ENCODE measurements at places on chromosomes 12 and 14.

DNA sequence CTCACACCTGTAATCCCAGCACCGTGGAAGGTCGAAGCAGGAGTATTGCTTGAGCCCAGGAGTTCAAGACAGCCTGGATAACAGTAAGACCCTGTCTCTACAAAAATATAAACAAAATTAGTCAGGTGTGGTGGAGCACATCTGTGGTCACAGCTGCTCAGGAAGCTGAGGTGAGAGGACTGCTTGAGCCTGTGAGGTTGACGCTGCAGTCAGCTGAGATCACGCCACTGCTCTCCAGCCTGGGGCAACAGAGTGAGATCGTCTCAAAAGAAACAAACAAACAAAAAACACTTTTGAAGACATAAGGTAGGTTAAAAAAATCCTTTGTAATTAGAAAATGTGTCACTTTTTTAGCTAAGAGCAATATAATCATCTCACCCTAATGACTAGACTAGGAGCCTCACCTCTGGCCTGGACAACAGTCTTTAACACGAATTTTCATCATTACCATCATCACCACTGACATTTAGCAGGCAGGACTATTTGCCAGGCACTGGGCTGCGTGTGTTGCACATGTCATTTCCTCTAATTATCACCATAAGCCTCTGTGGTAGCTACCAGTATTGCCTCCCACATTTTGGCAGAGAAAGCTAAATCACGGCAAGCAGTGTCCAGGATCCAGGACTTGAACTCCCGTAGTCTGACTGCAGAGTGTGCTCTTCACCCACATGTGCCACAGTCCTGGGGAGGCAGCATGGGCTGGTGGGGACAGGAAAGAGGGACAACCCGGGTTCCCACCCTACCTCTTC lies 4.6 kb upstream of the SYCP3 start:
- no peak for DNase-seq

DNA sequence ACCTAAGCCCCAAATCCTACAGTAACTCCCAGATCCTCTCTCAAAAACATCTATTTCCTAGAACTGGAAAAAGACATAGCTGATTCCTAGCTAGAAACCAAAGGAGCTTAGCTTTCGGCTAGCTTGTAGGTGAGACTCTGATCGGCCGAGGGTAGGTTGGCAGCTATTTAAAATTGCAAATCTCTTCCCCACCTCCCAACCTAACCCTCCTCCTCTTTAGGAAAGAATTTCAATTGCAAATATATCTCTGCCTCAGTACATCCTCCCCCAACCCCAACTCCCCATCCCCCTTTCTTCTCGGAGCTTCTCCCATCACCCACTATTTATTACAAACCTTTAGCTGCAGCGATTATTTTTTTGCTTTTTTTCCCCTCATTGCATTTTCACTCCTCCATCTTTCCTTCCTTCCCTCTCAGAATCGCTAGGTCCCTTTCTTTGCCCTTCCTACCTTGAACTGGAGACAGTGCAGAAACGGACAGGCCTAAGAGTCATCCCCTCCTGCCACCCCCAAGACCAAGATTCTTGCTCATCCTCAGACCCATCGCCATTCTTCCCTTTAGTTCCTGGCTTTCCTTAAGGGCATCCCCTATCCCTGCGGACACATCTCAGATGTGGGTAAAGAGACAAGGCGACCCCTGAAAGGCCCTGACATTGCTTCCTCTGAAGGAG lies 13.4 kb downstream of the ZFHX2 start:
- DNase-seq: no peak

- no peak for DNase-seq
These were observed 111.1 kb downstream of the DIP2B start for GRCh38 chr12:50615907-50616296.

- DNase-seq: peak; percentile 82
These were observed at the start of the genes KLHL42 and MANSC4 for GRCh38 chr12:27779920-27780611. Gene KLHL42, plus strand, starts transcription at chr12:27780233. Its CDS starts 98 bp downstream, at chr12:27780331. Gene MANSC4, minus strand, starts transcription at chr12:27780236. Its CDS starts 8,960 bp downstream, at chr12:27771276.

GRCh38 chr12:131853832-131854797 lies 25.9 kb downstream of the MMP17 start:
- no peak for DNase-seq

- no peak for DNase-seq
These were observed 2.1 kb downstream of the DNAJC22 start for GRCh38 chr12:49348781-49349180.

DNA sequence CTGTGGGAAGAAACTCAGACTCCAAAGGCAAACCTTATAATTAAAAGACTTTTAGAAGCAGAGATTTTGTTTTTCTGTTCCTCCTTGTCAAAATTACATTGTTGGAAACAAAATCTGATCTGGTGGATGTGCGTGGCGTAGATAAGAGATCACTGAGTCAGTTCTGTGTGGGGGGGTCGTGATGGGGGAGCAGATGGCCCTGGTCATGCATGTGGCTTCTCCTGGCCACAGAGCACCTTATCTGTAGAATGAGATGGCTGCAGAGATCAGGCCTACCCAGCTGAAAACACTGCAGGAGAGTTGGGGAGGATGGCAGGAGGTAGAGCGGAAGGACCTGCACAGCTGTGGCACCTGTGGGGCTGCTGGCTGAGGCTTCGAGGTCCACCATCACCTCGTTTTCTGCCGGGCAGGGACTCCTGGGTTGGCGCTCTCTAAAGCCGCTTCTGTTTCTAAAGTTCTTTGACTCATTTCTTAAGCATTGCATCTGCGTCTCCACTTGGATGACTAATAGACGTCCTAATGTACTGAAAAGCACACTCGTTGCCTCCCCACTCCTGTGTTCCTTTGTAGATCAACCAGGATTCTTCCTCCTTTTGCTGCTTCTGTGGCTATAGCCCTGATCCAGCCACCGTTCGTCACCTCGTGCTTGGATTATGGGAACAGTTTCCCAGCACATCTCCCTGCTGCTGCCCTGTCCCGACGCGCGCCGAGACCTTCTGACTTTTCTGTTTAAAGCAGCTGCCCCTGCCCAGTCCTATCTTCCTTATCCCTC lies 93.4 kb downstream of the TSPAN9 start:
- DNase-seq: no peak

DNA sequence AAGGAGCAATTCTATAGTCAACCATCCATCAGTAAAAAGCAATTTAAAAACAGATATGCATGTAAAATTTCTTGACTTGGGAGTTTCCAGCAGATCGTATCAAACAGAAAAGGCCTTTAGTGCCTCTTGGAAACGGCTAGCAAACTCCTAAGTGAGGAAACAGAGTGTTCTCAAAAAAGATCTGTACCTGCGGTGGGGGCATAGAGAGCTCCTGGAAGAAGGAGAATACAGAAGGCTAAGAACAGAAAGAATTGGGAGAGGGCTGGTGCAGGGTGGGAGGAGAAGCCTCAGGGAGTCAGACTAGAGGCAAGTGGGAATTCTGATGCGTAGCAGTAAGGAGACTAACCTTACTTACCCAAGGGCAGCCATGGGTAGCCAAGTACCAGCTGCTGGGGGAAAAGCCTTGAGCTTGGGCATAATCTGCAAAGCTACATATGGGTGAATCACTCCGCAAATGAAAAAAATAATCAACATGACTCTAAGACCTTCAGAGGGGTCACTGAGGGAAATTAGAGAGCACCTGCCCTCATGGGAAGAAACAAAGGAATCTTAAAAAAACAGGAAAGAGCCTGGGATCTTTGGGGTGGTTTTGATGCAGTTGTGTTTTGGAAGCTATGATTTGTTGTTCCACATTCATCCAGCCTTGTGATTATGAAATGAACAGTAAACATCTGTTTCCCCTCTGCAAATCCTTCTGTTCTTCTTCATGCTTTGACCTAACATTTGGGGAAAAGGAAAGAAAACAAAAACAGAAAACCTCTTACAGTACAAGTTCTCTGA lies 10.4 kb downstream of the RHOJ start:
- no peak for DNase-seq

GRCh38 chr14:59845245-59845644 lies 25.3 kb downstream of the RTN1 start:
- no peak for DNase-seq

- DNase-seq: no peak
These were observed 72.5 kb upstream of the FBXO21 start for GRCh38 chr12:117262749-117263148.

DNA sequence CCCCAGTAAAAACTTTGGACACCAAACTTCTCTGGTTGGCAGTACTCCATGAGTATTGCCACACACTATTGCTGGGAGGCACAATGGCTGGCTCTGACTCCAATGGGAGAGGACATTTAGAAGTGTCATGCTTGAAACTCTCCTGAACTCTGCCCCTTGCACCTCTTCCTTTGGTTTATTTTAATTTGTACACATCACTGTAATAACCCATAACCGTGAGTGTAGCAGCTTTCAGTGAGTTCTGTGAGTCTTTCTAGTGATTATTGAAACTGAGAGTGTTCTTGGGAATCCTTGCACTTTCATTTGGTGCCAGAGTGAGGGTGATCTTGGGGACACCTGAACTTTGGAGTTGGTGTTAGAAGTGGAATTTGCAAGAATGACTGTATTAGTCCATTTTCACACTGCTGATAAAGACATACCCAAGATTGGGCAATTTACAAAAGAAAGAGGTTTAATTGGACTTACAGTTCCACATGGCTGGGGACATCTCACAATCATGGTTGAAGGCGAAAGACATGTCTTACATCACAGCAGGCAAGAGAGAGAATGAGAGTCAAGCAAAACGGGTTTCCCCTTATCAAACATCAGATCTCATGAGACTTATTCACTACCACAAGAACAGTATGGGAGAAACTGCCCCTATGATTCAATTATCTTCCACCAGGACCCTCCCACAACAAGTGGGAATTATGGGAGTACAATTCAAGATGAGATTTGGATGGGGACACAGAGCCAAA lies 41.3 kb upstream of the CEP83 start:
- DNase-seq: no peak

DNA sequence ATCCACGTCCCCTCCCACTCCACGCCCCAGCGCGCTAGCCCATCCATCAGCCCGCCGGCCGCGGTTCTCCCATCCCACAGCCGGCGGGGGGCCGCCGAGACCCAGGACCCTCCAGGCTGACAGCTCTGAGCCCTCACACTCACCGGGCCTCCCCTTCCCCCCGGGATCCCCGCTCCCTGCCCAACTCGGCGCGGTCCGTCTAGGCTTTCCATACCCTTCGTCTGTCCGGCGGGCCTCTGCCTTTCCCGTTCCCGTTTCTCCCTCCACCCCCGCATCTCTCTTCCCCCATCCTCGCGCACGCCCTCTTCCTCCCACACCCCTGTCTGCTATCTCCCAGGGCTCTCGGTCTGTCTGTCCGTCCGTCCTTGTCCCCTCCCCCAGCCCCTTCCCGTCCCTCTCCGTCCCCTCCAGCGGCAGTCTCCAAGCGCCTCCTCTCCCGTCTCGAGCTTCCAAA lies 726 bp downstream of the ZFHX2 start:
- no peak for DNase-seq

DNA sequence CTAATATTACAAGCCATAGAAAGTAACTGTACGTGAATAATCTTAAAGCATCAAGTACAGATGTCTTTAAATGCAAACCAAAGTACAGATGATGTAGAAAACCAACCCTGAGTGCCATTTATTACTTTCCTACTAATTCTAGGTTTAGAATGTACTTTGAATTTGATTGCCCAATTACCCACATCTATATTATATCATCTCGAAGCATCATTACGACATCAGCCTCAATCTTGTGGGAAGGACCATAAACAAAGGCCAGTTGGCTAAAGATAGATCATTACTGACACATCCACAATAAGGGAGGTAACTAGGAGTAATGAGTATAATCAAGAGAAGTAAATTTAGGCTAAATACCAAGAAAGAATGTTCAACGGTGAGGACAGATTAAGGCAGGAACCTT lies 478.9 kb downstream of the BCAT1 start:
- DNase-seq: no peak

GRCh38 chr14:70415788-70416187 lies 1.1 kb downstream of the SYNJ2BP start:
- DNase-seq: no peak

DNA sequence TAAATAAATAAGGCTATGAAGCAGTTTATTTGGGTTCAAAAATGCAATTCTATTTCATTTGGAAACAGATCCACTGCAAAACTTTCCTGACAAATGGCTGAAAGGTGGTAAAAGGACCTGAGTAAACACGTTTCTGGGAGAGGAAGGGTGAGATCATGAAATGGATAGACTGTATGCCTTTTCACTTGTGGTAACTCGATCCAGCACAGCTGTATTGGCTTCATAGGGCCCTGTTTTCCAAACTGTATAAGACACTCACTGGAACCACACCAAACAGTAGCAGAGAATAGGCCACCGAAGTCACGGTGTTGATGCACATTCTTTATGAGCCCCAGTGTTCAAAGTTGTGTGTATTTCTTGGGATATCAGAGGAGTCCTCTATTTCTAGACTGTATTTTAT lies 325.2 kb upstream of the DIO2 start:
- DNase-seq: no peak

GRCh38 chr14:99143126-99143525 lies 128.9 kb downstream of the BCL11B start:
- DNase-seq: no peak

DNA sequence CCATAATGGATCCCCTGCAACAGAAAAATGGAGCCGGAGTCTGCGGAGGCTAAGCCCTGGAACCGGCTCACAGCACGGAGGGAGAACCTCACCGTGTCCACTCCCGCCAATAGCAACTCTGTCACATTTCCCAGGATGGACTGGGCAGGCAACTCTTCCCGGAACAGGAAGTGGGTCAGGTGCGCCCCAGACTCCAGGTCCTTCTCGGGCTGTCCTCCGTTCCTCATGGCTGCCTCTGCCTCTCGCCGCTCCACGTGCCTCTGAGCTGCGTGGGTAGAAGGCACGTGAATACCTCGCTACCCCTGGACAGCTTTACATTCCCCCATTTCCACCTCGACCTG lies 2.2 kb downstream of the CYP27B1 start:
- DNase-seq: peak; percentile 63

GRCh38 chr12:75979181-75979580 lies 52.4 kb downstream of the PHLDA1 start:
- no peak for DNase-seq

- DNase-seq: no peak
These were observed 4.6 kb downstream of the IFI27L2 start for GRCh38 chr14:94124582-94125377.

DNA sequence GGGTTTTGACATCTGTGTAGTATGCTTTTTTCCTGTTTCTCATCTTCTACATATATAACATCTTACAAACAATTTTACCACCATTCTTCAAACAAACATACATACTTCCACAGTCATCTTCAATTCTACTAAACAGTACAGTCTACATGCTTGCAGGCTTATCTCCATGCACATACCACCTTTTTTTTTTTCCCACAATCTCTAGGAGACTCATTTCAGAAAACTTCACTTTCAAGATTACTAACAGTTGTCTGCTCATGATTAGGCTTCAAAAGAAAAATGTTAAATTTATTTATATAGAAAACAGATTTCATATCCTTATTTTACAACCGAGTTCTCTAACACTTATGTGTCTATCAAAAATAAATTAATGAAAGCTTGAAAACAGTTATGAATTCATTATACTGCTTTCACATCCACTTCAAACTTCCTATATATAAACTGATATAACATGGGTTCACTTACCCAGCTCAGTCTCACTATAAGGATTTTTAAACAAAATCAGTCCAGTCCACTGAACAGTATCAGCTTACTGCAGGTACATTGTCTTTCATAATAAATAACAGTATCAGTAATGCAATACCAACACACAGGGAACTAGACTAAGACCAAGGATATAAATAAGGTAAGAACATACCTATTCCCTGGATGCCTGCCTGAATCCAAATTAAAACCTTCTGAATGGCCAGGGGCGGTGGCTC lies 42.5 kb downstream of the LRP6 start:
- DNase-seq: no peak

- no peak for DNase-seq
These were observed 11.3 kb downstream of the BDKRB1 start for GRCh38 chr14:96267336-96267735.

Data from NCI-H774 (cell line).